ENCODE measurements at places on chromosomes 4 and X.

DNA sequence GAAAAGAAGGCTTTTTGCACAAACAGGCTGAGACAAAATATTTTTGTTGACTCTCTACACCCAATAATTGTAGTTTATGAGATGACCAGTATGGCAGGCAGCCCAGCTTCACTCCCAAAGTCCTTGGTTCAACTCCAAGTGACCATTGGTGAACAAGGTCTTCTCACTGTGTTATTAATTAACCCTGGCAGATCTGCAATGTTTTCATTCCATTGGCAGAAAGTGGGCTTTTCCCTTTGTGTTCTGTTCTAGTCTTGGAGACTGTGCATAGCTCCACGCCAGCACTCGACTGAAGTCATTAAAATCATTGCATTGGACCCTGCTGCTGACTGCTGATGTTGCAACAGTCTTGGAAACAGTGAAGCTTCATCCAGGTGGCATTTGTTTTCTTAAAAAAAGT, 277.3 kb upstream of the HAND2 start:
- no peak for DNase-seq

GRCh38 chr4:59945277-59945676, 1254.8 kb upstream of the ADGRL3 start:
- no peak for DNase-seq

DNA sequence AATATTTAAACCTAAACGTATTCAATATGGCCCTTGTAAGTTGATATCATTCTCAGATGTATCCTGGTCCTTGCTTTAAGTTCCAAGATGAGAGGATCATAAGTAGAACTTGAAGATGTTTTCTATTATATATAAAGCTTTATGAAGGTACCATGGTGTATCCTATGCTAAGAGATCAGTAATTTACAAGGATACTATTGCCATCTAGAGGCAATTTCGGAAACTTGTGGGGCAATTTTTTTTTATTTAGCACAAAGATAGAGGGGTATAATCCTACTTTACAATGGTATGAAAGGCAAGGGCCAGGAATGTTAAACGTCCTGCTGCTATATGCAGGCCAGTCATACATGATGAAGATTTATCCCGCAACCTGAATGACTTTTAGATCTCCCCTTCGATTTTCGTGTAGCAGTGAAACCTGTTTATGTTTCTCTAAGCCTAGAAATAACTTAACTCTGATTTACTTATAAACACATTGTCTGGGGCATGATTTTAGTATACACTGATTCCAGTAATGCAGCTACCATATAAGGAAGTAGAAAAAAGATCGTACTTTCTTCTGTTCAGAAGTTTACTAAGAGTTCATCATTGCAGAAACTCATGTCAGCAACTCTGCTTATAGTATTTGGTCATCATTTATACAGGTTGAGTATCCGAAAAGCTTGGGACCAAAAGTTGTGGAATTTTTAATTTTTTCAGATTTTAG, 2.6 kb downstream of the SLC25A31 start:
- DNase-seq, result no peak

DNA sequence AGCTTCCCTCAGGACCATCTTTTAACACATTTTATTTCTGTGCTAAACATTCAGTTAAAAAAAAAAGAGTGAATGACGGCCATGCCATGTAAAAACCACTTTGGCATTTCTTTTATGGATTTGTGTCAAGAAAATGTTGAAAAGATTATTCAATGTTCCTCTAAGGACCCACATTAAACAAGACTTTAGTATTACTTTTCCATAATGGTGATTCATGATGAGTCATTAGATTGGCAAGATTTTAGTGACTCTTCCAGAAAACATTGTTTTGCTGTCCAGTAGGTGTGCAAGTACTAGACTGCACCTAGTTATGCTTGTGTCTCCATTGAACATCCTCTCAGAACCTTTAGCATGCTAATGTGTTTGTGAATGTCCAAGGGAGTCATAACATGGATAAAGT, 748.6 kb downstream of the STPG2 start:
- DNase-seq, result no peak

All from ecto neural progenitor cell (in vitro differentiated cells).